DND-41 (cell line): ENCODE measurements at places on chromosomes 2 and 18.

- no peak for DNase-seq
Observed at GRCh38 chr2:230778350-230779063, 65.9 kb downstream of the CAB39 start.

GRCh38 chr18:45657357-45658335 lies 42.4 kb downstream of the SLC14A2 start:
- DNase-seq, result peak; percentile 37

DNA sequence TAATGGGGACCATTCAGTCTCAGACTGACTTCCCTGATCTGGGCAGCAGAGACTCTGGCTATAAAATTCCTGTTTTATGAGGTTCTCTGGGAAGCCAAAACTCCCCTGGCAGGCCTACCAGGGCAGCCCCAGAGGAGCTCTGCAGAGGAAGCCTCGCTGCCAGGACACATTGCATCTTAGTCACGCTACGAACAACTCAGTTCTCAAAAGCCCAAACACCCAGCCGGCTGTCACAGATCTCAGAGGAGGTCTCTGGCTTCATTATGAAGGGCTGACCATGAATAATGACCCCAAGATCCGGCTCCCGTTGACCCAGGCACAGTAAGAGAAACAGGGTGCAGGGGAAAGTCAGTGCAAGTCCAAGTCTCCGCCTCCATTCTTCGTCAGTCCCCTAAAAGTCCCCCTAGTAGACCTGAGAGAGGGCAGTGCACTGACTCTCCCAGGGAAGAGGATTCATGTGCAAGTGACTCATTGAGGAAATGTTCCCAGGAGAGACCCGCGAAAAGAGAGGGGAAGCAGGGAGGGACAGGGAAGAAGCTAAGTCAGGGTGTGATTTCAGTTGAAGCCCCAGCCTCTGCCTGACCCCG lies 212.3 kb downstream of the CYP26B1 start:
- DNase-seq, result no peak

DNA sequence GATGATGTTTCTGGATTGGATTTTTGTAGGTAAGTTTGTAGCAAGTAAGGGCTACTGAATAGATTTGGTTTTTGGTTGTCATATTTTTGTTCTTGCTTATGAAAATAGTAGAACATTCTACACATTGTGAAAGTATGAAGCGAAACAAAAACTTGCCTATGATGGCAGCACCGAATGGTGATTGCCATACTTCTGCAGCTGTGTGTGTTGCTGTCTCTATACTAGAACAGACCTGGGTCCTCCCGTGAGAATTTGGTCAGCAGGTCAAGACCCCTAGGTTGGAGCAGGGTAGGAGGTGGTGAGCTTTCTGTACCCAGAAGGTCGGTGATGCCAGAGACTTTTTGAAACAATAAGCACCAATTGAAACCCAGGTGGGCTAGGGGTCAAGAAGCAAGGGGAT lies 322.6 kb downstream of the PRKCE start:
- DNase-seq, result no peak

GRCh38 chr2:160561551-160562295 lies 68.1 kb upstream of the RBMS1 start:
- DNase-seq, result no peak

- no peak for DNase-seq
Observed at GRCh38 chr2:112518807-112519206, 23.5 kb upstream of the POLR1B start.

GRCh38 chr2:241163601-241164118 lies 13.4 kb downstream of the PPP1R7 start:
- no peak for DNase-seq
